Right forelimb (tissue), 1 donor: ENCODE measurements at places on chromosomes 2 and 18.

GRCh38 chr2:184646177-184646576 is 47.8 kb downstream of the ZNF804A start:
- no peak for DNase-seq

- DNase-seq = no peak
These were observed 60.5 kb downstream of the BAZ2B start for GRCh38 chr2:159555651-159556392.

- no peak for DNase-seq
These were observed 246.0 kb upstream of the LYPD1 start for GRCh38 chr2:132915812-132916549.

- DNase-seq = no peak
These were observed 10.4 kb upstream of the DOCK10 start for GRCh38 chr2:225052703-225053102.

DNA sequence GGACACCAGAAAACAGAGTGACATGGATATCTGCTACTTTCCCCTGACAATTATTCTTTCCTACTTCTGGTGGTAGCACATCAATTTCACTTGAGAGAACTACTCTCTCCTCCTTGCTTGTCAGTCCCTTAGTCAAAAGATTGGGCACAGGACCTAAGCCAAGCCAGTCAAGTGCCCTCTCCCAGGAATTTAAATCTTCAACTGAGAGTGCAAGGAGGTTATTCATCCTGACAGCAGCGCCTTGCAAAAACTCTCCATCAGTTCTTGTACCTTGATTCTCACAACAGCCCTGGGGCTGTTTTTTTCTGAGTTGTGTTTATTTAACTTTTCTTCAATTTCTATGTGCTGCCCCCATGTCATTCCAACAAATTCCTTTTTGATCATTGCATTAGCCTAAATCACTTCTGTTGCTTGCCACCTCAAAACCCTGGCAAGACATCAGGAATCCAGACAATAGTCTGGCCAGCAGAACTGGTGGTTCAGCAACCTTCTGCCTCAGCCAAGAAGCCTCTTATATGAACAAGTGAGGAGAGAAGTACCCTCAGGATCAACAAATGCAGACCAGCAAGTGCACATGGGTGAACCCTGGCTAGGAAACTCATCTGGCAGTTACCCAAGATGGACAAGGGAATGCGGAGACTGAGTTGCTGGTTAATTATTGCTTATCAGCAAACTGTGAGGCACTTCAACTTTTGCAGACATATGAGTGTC is 19.4 kb downstream of the COL4A3 start:
- no peak for DNase-seq

- no peak for DNase-seq
These were observed 153.4 kb downstream of the FAM161A start for GRCh38 chr2:61700464-61700863.

DNA sequence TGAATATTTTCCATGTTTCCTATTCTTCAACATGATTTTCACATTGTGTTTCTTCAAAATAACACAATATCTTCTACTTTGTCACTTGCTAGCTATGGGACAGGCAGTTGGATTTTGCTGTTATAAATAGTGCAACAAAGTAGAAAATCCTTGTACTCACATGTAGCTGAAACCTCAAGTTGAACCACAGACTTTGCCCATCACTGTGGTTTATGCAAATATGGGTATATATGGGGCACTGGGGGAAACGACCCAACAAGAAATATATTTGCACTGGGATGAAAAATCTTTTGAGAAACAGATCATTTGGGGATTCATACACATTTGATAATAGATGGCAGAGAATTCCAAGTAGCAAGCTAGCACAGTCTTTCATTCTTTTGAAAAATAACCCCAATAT is 486.3 kb upstream of the MAP2 start:
- DNase-seq = no peak

GRCh38 chr2:36287363-36288275 is 68.0 kb upstream of the CRIM1 start:
- DNase-seq = no peak

- no peak for DNase-seq
These were observed 137.1 kb upstream of the PIEZO2 start for GRCh38 chr18:11286431-11286830.

DNA sequence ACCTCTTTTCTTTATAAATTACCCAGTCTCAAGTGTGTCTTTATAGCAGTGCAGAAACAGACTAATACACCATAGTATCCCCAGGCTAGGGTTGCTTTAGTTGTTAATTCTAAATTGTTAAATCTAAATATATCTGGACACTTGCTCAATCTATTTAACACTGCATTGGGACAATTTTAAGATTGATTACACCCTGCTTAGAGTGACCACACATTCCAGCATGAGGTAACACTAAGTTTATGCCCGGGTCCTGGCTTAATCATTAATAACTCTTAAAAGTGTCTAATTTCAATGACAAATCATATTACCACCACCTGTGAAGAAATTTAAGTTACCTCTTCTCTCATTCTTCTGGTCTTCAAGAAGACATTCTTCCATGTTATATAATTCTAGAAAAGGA is 131.4 kb downstream of the ZNF385B start:
- no peak for DNase-seq

DNA sequence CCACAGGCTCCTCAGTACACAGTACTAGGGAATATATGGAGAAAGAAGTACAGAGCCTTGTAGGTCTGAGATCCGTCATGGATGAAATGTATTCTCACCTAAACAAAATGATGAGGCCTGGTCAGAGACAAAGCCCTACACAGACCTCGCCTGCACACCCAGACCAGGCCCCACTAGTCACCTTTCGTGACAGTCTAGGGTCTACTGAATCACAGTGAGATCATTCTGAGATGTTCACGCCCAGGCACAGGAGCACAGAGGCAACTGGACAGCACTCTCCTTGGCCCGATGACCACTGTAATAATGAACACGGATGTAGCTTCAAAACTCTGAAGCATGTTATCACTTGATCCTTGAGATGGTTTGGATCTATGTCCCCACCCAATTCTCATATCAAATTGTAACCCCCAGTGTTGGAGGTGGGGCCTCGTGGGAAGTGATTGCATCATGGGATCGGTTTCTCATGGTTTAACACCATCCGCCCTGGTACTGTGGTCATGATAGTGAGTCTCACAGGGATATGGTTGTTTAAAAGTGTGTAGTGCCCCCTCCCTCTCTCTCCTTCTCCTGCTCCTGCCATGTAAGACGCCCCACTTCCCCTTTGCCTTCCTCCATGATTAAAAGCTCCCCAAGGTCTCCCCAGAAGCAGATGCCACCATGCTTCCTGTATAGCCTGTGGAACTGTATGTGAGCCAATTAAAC is 15.1 kb downstream of the DOCK10 start:
- DNase-seq = no peak

- peak; percentile 65 for DNase-seq
These were observed at the start of gene LONRF2 for GRCh38 chr2:100321866-100322820. Gene LONRF2 (minus strand): TSS chr2:100322501. CDS start chr2:100322093, 408 bp downstream.

- DNase-seq = no peak
These were observed 48.5 kb upstream of the GLI2 start for GRCh38 chr2:120687210-120687609.

GRCh38 chr2:207137596-207138337 is 28.0 kb downstream of the KLF7 start:
- no peak for DNase-seq

- no peak for DNase-seq
These were observed 462.1 kb upstream of the ID2 start for GRCh38 chr2:8219631-8220355.

- DNase-seq = no peak
These were observed 210.8 kb upstream of the SMIM21 start for GRCh38 chr18:75638223-75638775.

GRCh38 chr2:64992218-64992617 is 3.0 kb downstream of the SLC1A4 start:
- no peak for DNase-seq

DNA sequence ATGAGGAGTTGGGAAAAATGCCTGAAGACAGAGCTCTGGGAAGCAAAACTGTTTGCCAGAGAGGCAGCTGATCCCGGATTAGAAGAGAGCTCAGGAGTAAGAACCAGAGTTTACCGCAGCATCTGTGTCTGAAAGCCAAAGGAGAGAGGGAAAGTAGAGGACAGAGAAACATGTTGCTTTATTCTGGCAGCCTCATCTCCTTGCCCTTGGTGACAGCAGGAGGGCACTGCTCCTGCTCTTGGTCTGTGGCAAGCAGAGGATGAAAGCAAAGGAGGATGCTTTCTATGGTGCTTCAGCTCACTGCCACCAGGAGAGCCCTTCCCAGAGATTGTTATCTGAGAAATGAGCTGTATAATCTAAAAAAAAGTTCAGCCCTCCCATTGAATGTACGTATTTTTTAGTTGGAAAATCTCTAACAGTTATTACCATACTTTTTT is 7.7 kb downstream of the SLC1A4 start:
- DNase-seq = no peak

DNA sequence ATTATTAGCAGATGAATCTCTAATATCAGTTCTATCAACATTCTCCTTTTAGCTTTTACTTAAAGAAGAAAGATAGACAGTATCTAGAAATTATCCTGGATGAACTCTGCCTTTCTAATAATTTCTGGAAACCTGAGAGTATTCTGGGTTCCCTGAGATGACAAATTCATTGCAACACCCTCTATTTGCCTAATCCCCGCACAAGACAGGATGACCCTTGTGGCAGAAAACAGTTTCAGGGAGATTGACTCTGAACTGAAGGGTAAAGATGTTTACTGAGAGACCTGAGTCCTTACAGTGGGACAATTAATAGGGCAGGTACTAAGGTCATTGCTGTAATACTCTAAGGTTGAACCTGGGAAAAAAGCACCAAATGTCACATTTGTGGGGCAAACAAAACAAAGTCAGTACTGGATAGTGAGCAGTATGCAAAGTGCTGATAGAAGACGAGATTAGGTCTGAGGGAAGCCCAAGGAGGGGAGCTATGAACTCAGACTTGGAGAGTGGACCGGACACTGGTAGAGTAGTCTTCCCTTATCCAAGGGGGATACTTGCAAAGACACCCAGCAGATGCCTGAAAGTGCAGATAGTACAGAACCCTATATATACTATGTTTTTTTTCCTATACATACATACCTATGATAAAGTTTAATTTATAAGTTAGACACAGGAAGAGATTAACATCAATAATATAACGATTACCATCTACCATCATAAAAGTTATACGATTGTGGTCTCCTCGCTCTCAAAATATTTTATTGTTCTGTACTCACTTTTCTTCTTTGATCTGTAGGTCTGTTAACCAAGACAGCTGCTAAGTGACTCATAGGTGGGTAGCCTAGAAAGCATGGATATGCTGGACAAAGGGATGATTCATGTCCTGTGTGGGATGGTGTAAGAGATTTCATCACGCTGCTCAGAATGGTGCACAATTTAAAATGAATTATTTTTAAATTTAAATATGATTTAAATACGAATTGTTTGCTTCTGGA is 148.3 kb upstream of the KLHL14 start:
- DNase-seq = no peak

- DNase-seq = no peak
These were observed 236.9 kb downstream of the BCL11A start for GRCh38 chr2:60316381-60317033.

DNA sequence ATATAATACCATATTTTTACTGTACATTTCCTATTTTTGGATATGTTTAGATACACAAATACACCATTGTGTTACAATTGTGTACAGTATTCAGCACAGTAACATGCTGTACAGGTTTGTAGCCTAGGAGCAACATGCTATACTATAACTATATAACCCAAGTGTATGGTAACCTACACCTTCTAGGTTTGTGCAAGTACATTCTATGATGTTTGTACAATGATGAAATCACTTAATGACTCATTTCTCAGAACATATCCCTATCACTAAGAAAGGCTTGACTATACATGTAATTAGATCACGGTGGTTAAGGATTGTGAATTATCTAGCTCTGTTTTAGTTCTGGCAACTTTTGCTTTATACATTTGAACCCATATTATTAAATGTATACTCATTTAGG is 31.3 kb downstream of the NPHP1 start:
- no peak for DNase-seq

- no peak for DNase-seq
These were observed 73.0 kb upstream of the EPB41L5 start for GRCh38 chr2:119939915-119940314.

DNA sequence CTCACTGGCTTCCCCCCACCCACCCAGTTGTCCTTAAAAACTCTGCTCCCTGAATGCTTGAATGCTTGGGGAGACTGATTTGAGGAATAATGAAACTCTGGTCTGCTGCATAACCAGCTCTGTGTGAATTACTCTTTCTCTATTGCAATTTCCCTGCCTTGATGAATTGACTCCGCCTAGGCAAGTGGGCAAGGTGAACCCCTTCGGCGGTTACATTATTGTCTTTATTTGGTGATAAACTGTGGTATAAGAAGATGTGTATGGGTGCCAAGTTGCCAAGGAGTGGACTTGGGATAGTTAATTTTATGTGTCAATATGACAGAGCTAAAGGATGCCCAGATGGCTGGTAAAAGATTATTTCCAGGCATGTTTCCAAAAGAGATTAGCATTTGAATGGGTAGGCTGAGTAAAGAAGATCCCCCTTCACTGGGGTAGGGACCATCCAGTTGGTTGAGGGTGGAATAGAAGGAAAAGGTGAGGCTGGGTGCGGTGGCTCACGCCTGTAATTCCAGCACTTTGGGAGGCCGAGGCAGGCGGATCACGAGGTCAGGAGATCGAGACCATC is 98.5 kb upstream of the HAAO start:
- no peak for DNase-seq

GRCh38 chr2:176917-177316 is 86.9 kb downstream of the SH3YL1 start:
- no peak for DNase-seq

GRCh38 chr2:193895226-193895625 is 1700.5 kb upstream of the TMEFF2 start:
- DNase-seq = no peak

DNA sequence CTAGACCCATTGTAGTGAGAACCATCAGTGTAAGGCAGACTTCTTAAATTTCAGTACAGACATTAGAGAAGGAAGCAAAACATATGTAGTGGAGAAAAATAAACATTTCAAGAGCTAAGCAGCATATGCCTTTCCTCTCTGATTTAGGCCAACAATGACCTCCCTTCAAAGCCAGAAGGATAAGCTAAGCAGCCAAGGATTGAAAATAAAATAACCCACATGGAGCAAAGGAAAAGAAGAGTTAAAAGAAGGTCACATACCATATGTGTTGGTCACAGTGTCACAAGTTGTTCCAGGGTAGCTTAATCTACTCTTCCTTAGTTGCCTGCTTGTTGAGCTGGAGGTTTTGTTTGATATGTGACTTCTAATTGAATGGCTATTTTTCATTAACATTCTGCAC is 15.6 kb upstream of the LAMA1 start:
- DNase-seq = no peak

GRCh38 chr2:217873371-217873770 is 129.4 kb downstream of the TNS1 start:
- DNase-seq = no peak

GRCh38 chr2:100865816-100866460 is 46.0 kb downstream of the NPAS2 start:
- DNase-seq = no peak

GRCh38 chr18:73407506-73407905 is 539.7 kb upstream of the NETO1 start:
- DNase-seq = no peak
